ENCODE measurements at places on chromosomes 1 and 21. TPM values are rescaled to one million over a fixed set of nuclear protein-coding genes. Genes with fewer than 3 reads are reported as not detected.
A peak's percentile ranks its signal among the peaks of the same experiment; 100 is the strongest.

DNA sequence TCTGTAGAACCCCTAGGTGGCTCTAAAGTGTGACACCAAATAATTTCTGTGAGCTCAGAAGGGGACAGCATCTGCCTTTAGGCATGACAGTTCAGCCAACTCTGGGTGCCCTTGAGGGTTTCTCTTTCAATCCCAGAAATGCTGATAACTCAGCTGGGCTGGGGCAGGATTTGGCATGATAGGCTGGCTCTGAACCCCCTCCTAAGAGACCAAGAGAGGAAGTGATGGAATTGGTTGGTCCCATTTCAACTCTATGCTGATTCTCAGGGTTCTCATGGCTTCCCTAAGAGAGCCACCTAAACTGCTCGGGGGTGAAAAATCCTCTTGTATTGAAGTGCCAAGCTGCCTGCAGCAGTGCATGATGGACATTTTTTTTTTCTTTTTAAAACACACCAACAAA is 28.5 kb upstream of the TMEM39B start:
- peaks cover 4% of the 10 kb centered on the region for H3K4me1 ChIP-seq
- H3K36me3 ChIP-seq, result peaks cover 54% of the 10 kb centered on the region
- no peaks in the 10 kb centered on the region for H3K27me3 ChIP-seq
- no peak overlapping the region for H3K4me3 ChIP-seq
- H3K27ac ChIP-seq, result no peak overlapping the region

- no peak overlapping the region for H3K27ac ChIP-seq
- H3K4me1 ChIP-seq, result no peaks in the 10 kb centered on the region
- no peak for DNase-seq
- no peaks in the 10 kb centered on the region for H3K27me3 ChIP-seq
- H3K36me3 ChIP-seq, result no peaks in the 10 kb centered on the region
These were observed 251.9 kb upstream of the LRRC7 start for GRCh38 chr1:69315823-69316222.

TFF2 gene
- total RNA-seq, result not detected

DNA sequence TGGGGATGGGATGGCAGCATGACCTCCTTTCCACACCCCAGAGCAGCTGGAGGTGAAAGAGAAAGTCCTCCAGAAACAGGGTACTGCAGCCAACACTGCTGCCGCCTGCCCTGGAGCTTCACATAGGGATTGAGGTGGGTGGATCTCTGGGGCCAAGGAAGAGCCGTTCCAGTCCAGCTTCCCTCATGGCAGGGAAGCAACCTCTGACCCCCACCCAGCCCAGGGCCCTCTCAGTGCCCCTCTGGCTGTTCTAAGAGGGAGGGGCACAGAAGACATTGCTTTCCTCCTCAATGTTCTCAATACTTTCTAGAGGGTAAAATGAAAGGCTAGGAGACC is 5.7 kb downstream of the KIF21B start:
- peaks cover 12% of the 10 kb centered on the region for H3K36me3 ChIP-seq
- DNase-seq, result peak; percentile 68
- H3K27me3 ChIP-seq, result no peaks in the 10 kb centered on the region
- peak overlapping the region; percentile 77 for H3K4me3 ChIP-seq

- H3K27me3 ChIP-seq, result peaks cover 30% of the 10 kb centered on the region
- H3K27ac ChIP-seq, result no peak overlapping the region
- H3K36me3 ChIP-seq, result no peaks in the 10 kb centered on the region
- DNase-seq, result no peak
- no peaks in the 10 kb centered on the region for H3K4me1 ChIP-seq
These were observed 14.7 kb upstream of the MYOG start for GRCh38 chr1:203100516-203100869.

MMEL1 gene
- 0.54 TPM for total RNA-seq

GRCh38 chr1:156119503-156120209 is 5.1 kb downstream of the LMNA start:
- no peak for DNase-seq
- no peak overlapping the region for H3K4me3 ChIP-seq
- peaks cover 28% of the 10 kb centered on the region for H3K27me3 ChIP-seq
- H3K36me3 ChIP-seq, result peaks cover 10% of the 10 kb centered on the region
- H3K4me1 ChIP-seq, result peaks cover 44% of the 10 kb centered on the region
- no peak overlapping the region for H3K27ac ChIP-seq

GRCh38 chr1:97630281-97630680 is 290.6 kb downstream of the DPYD start:
- H3K4me1 ChIP-seq, result no peaks in the 10 kb centered on the region
- no peak overlapping the region for H3K27ac ChIP-seq
- DNase-seq, result no peak
- no peak overlapping the region for H3K4me3 ChIP-seq
- H3K27me3 ChIP-seq, result no peaks in the 10 kb centered on the region

- H3K27ac ChIP-seq, result no peak overlapping the region
- no peaks in the 10 kb centered on the region for H3K27me3 ChIP-seq
- H3K4me1 ChIP-seq, result peaks cover 13% of the 10 kb centered on the region
- H3K36me3 ChIP-seq, result peaks cover 5% of the 10 kb centered on the region
- DNase-seq, result no peak
These were observed 67.2 kb upstream of the B3GALNT2 start for GRCh38 chr1:235571482-235571881.

GPX7 gene
- 29.4 TPM for total RNA-seq

DNA sequence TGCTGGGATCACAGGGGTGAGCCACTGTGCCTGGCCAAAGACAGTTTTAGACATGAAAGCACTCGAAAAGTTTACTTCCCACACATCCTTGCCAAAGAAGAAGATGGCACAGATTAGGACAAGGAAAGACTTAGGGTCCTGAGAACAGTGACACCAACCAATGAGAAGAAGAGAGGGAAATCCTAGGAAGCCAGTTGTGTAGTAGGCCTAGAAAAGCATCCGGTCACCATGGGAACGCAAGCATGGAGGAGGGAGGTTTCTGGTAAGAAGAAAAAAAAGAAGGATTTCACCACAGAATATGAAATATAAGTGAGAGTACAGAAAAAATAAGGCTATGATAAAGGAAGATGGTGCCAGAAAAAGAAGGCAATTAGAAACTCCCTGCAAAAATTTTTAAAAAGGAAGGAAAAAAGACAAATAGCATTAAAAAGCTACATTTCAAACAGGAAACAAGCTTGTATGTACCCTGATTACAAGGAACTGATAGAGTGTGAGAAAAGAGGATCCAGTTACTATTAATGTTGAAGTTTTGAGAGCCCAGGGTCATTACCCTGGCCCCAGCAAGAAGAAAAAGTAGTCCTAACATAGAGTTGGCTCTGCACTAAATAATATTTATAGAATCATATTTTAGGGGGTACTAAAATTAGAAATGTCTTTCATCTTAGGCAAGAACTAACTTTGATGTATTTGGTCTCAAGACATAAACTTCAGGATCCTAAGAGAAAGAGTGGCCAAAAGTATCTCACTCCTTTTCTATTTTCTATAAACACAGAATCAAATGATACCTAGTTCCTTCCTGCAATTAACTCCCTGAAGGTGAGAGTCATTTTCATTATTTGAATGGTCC is 16.1 kb downstream of the DIPK1A start:
- H3K27me3 ChIP-seq, result no peaks in the 10 kb centered on the region
- H3K36me3 ChIP-seq, result peaks cover 9% of the 10 kb centered on the region
- peak; percentile 43 for DNase-seq
- peaks cover 49% of the 10 kb centered on the region for H3K4me1 ChIP-seq
- no peak overlapping the region for H3K27ac ChIP-seq
- no peak overlapping the region for H3K4me3 ChIP-seq

MROH9 gene
- total RNA-seq, result not detected

- peak; percentile 97 for DNase-seq
- peaks cover 23% of the 10 kb centered on the region for H3K36me3 ChIP-seq
- peaks cover 63% of the 10 kb centered on the region for H3K4me1 ChIP-seq
- no peaks in the 10 kb centered on the region for H3K27me3 ChIP-seq
These were observed at the start of gene PBXIP1 for GRCh38 chr1:154955718-154956543. Gene PBXIP1, minus strand, starts transcription at chr1:154956099. Its CDS starts 2,378 bp downstream, at chr1:154953721.

DNA sequence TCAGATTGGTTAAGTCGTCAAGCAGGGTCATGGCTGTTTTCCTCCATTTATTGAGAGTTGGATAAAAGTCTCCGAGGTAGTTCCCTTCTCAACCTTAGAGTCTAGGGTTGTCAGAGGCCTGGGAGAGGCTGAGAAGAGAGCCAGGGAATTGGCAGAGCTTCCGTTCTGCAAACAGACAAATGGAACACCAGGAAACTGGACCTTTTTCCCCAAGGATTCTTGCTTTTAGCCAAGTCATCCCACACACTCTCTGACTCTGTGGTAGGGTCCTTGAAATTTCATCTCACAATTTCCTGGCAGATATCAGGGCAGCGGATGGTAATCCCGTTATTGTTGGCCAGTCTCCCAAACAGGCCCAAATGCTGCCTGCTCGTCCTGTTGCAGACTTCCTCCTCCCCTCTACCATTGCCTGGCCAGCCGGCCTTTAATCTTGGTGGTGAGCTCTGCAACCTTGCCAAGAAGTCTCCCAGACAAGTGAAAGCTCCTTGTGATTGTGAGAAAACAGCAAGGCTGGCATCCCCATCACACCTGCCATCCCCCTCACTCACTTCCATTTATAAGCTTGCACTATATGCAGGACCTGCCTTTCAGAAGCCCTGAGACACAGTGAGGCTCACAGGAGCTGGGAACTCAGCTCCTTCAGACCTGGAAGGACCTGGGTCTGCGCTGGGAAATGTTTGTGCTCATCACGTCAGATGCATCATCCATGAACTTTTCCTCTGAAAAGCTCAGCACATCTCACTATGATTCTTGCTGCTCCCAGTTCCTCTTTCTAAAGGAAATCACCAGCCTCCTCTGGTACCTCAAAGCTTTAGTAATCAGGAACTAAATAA is 13.7 kb upstream of the SRP9 start:
- H3K27me3 ChIP-seq, result peaks cover 5% of the 10 kb centered on the region
- no peaks in the 10 kb centered on the region for H3K36me3 ChIP-seq
- no peak overlapping the region for H3K4me3 ChIP-seq

GRCh38 chr1:43143441-43143888 is 28.6 kb downstream of the EBNA1BP2 start:
- H3K27ac ChIP-seq, result no peak overlapping the region
- no peaks in the 10 kb centered on the region for H3K4me1 ChIP-seq
- peaks cover 48% of the 10 kb centered on the region for H3K27me3 ChIP-seq
- H3K4me3 ChIP-seq, result no peak overlapping the region
- no peaks in the 10 kb centered on the region for H3K36me3 ChIP-seq

GRCh38 chr1:6591222-6591621 is 11.4 kb downstream of the ZBTB48 start:
- H3K36me3 ChIP-seq, result peaks cover 38% of the 10 kb centered on the region
- no peak for DNase-seq
- no peaks in the 10 kb centered on the region for H3K27me3 ChIP-seq
- H3K4me3 ChIP-seq, result no peak overlapping the region
- peaks cover 14% of the 10 kb centered on the region for H3K4me1 ChIP-seq
- no peak overlapping the region for H3K27ac ChIP-seq

GRCh38 chr1:158675563-158676323 is 10.8 kb downstream of the SPTA1 start:
- no peak for DNase-seq
- no peaks in the 10 kb centered on the region for H3K4me1 ChIP-seq
- H3K27ac ChIP-seq, result no peak overlapping the region
- peaks cover 9% of the 10 kb centered on the region for H3K27me3 ChIP-seq
- no peak overlapping the region for H3K4me3 ChIP-seq
- H3K36me3 ChIP-seq, result no peaks in the 10 kb centered on the region

Data from activated CD4-positive, alpha-beta T cell treated with anti-CD3 and anti-CD28 coated beads, Interleukin-2, amount 10 ng/mL, durations not matched to agents 24 days and 14 days (primary cell).